ENCODE measurements at places on chromosomes 1 and 21.

DNA sequence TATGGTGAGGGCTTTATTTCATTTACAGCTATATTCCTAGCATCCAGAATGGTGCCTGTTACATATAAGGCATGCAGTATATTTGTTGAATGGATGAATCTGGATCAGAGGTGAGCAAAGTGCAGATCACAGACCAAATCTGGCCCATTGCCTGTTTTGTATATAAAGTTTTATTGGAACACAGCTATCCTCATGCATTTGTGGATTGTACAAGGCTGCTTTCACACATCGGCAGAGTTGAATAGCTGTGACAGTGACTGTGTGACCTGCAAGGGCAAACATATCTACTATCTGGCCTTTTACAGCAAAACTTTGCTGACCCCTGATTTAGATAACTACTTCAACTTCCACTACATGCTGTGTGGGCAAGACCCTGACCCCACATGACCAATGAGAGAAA lies 54.0 kb upstream of the MRPS6 start:
- no peak for DNase-seq

GRCh38 chr1:6965083-6965934 lies 180.1 kb downstream of the CAMTA1 start:
- no peak for DNase-seq

DNA sequence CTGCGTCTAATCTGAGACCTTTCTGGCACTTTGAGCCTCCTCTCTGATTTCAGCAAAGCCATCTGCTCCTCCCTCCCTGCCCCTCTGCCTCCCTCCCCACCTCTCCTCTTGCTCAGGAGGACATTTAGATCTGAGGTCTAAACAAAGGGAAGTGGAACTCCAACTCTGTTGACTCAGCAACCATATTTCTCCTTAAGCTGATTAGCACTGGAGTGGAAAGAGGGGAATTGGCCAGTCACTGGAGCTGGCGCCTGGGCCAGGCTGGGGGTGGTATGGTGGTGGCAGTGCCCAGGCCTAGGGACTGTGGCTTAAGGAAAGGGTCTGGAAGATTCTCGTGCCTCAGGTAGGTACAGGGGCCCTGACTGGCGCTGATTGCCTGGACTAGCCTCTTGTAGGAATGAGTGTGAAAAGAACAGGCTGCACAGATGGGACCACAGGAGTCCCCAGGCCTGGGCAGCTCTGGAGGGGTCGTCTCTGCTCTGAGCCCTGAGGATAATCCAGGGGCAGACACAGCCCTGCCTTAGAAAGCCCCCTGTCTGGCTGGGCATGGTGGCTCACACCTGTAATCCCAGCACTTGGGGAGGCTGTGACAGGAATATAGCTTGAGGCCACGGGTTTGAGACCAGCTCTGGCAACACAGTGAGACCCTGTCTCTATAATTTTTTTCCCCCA lies 11.9 kb downstream of the SH2D2A start:
- no peak for DNase-seq

- no peak for DNase-seq
Measured at GRCh38 chr1:64474665-64475439, 4.9 kb downstream of the CACHD1 start.

DNA sequence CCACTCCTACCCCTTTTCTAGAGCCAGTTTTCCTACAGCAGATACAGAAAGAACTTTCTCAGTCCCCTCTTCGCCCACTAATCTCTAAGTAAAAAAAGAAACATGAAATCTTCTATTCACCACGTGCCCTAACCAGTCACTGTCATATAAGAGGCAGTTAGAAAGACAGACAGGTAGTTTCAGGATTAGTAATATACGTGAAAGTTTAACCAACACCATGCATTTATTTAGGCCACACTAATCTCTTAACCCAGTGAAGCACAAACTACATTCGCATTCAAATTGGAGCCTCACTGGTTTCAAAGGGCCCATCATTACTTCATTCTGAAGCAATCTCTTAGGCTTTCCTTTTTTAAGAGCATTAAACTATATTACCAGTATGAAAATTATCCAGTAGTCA lies 10.1 kb downstream of the GPATCH2 start:
- DNase-seq, result no peak

GRCh38 chr1:8425781-8426161 lies 107.9 kb downstream of the SLC45A1 start:
- no peak for DNase-seq

- no peak for DNase-seq
Measured at GRCh38 chr1:154014154-154014907, 23.8 kb downstream of the RPS27 start.

GRCh38 chr1:160092366-160093068 lies 5.9 kb downstream of the IGSF8 start:
- DNase-seq, result no peak

DNA sequence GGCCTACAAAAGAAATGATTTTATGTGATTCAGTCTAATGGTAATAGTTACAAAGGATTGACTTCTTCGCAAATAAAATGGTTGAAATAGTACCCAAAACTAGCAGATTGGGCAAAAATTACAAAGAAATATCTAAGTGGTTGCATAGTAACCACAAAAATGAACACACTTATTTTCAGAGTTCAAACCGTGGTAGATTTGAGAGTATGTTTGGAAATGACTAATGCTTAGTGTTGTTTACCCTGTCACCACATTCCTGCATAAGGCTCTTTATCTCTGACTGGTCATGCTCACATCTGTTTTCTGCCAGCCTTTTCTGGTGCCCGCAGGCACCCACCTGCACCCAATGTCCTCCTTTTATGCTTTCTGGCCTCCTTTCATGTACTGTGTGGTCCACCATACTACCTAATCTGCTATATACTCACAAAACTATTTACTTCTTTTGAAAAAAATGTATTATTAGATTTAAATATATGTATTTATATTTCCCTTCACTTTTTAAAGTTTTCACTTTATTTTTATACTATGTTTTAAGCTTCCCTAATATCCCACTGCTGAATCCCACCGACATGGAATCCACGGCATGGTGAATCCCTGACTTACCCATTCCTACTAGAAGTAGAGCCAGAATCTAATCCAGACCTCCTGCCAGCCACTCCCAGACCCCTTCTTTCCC lies 30.3 kb downstream of the PTPRC start:
- peak; percentile 71 for DNase-seq

DNA sequence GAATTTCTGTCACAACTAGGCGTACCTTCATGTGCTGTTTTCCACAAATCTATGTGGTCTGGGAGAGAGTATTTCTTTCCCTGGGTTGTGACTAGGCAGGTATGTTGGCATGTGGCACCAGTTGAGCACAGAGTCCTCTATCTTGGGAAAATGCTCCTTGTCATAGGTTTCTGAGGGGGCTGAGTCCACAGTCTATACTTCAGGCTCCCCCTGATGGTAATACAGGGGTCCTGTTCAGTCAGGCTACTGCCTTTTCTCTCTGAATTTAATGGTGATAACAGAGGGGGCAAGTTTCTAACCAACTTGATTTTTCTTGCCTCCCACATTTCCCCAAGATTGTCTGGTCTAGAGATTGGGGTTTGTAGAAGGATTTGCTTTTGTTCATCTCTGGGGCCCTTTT lies 35.8 kb downstream of the VANGL1 start:
- DNase-seq, result no peak

GRCh38 chr1:151502859-151503780 lies 8.1 kb upstream of the CGN start:
- no peak for DNase-seq

GRCh38 chr1:214615109-214615508 lies 12.1 kb downstream of the CENPF start:
- no peak for DNase-seq

- no peak for DNase-seq
Measured at GRCh38 chr1:192766876-192767275, 42.0 kb upstream of the RGS2 start.

DNA sequence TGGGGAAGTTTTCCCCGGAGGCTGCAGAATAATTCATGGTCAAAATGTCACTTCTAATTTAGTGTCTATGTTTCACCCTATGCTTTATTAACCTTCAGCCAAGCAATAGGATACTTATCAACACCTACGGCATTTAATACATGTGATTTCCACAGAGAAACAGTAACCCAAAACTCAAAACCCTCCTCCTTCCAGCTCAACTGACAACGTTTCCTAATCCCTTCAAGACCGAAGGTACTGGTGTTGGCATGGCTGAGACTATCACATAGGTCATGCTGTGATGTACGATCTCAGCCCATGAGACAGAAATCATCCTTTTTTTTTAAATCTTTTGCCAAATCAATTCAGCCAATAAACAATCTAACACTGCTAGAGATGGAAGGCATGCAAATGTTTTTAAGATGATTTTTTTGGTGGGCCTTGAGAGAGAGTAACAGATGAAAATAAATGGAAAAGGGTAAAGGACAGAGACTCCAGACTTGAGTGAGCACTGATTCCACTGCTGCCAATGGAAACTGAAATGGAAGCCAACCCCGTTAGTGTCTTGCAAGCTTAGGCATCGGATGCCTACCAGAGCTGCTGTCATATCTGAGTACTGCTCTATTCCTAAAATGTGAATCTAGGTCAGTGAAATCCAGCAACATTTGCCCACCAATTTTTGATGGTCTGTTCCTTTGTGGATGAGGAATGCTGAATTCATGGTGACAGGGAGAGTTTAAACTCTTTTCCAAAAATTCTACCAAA lies 63.4 kb upstream of the BCL10 start:
- no peak for DNase-seq

- no peak for DNase-seq
Measured at GRCh38 chr1:226473325-226473724, 65.4 kb upstream of the PARP1 start.

GRCh38 chr1:198160222-198160621 lies 3.4 kb downstream of the NEK7 start:
- no peak for DNase-seq

GRCh38 chr1:55037733-55038551 lies 1.4 kb upstream of the PCSK9 start:
- DNase-seq, result no peak

- DNase-seq, result no peak
Measured at GRCh38 chr1:55928576-55928975, 650.8 kb downstream of the PLPP3 start.

DNA sequence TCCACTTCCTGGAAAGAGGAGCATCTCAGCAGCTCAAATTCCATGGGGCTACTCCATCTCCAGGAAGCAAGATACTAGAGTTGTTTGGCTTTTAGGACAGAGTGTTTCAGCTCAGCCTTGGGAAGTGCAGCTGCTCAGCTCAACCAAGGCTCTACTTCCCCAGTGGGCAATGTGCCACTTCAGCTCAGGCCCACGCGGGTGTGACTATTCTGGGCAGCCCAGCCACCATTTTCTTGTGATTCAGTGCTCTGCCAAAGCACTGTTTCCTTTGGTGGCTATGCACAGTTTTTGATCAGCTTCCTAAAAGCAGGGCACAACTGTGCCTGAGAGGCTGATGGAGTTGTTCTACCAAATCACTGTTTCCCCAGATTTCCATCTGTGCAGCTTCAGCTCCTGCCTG lies 1104.9 kb upstream of the TMPRSS15 start:
- no peak for DNase-seq

GRCh38 chr1:169113613-169114119 lies 7.2 kb downstream of the ATP1B1 start:
- peak; percentile 70 for DNase-seq

DNA sequence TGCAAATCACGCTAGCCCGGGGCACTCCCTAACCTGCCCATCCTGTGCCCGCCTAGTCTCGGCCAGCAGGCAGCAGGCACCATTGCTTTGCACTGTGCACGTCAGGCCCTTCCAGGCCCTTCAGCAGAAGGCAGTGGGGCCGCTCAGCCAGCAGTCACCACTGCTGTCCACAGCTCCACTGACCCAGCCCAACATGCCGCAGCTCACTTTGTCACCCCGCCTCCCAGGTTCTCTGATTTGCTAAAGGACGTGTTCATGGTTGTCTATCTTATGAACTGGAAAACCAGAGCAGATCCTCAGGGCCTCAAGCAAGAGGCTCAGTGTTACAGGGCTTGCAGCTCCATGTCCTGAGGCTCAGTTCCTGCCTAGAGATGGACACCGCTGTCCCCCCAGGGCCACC lies 14.2 kb upstream of the SPOCD1 start:
- no peak for DNase-seq

DNA sequence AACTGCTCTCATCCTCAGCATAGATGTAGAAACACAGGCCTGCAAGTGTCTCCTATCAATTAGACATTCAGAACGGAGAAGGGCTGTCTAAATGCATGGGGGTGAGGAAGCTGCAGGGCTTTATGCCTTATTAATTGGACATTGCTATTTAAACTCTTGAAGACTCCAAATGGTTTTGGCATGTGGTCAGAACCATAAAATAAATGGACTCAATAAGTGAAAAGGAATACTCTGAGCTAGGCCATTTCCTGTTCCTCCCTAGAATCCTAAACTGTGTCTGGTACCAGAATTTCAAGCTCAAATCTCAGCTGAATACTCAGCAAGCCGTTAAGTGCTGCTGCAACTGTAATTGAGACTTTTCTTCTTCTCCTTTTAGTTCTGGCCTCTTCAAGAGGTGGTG lies 80.4 kb upstream of the C1orf87 start:
- no peak for DNase-seq

DNA sequence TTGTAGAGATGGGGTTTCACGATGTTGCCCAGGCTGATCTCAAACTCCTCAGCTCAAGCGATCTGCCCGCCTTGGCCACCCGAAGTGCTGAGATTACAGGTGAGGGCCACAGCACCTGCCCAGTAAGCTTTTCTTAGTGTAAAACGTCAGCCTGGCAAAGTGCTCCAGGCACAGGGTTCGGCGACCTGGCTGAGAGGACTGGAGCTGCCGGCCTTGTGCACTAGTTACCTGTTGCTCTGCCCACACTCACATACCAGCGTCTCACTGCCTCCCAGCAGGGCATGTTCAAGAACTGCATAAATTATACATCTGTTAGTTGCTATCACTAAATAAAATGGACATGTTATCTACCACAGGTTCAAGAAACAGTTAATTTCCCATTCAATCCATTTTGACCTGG lies 55.2 kb downstream of the DEGS1 start:
- no peak for DNase-seq

DNA sequence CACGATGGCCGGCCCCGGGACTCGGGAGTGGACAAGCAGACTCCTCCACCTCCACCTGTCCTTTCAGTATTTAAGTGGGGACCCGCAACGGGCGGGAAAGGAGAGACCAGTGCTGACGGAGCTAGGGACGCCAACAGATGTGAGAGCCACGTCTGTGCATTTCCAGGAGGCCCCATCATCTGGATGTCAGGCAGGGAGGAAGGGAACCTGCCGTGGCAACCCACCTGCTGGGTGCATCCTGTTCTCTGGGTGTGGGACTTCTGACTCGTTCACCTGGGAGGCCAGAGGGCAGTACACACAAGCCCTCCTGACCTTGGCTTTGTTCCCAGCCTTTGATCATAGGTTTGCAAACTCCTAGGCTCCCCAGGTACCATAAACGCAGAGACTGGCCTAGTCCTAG lies 5.6 kb upstream of the PCBP3 start:
- DNase-seq, result no peak

All from pulmonary artery endothelial cell (primary cell).